ENCODE measurements at places on chromosomes 1 and 21. TPM values are rescaled to one million over a fixed set of nuclear protein-coding genes. Genes with fewer than 3 reads are reported as not detected.

Gene VAV3
- 3.2 TPM for total RNA-seq

Gene RAP1GAP
- total RNA-seq = 8.0 TPM

Gene FNDC10
- total RNA-seq = 6.2 TPM

Gene ITGB2
- total RNA-seq = 0.74 TPM

Gene GSTM4
- total RNA-seq = 23.7 TPM

Gene CLDN17
- not detected for total RNA-seq

GRCh38 chr1:184114818-184115398 lies 63.4 kb downstream of the TSEN15 start:
- DNase-seq = no peak

GRCh38 chr1:70790232-70790923 lies 257.2 kb downstream of the PTGER3 start:
- no peak for DNase-seq

DNA sequence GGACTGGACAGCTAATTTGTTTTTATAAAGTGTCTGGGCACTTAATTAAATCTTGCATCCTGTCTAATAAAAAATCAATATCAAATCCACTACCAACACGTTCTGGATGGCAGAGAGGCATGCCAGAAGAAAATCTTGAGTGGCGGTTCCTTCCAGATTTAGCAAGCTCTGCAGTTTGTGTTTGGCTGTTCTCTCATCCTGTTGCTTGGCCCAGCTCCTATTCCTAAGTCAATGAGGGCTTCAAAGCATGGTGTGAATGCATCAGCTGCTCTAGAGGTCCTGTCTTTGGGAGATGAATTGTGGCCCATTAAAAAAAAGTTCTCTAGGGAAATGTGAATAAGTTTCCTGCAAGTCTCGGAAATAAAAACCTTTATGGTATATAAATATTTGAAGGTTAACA lies 90.3 kb downstream of the DISC1 start:
- no peak for DNase-seq

GRCh38 chr21:33023574-33024200 lies 2.0 kb upstream of the OLIG2 start:
- DNase-seq = no peak

DNA sequence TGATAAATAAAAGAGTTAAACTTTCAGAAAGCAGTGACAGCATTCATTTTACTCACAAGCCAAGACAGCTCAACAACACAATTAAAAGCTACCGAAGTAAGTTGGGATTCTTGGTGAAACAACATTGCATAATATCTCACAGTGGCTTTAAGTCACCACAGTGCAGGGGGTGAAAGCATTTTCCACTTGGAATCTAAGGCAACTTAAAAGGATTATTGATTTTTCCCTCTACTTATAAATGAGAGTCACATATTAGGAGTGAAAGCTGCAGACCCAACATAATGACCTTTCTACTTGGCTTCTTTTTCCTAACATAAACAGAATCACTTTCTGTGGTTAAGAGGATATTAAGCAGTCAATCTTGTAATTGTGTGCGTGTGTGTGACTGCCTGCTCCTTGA lies 536.6 kb upstream of the CXADR start:
- DNase-seq = no peak

- no peak for DNase-seq
These were observed 365.4 kb downstream of the LTN1 start for GRCh38 chr21:28627261-28627660.

GRCh38 chr1:50620680-50621329 lies 197.6 kb upstream of the DMRTA2 start:
- DNase-seq = no peak

GRCh38 chr1:81020506-81020905 lies 780.2 kb upstream of the ADGRL2 start:
- no peak for DNase-seq

DNA sequence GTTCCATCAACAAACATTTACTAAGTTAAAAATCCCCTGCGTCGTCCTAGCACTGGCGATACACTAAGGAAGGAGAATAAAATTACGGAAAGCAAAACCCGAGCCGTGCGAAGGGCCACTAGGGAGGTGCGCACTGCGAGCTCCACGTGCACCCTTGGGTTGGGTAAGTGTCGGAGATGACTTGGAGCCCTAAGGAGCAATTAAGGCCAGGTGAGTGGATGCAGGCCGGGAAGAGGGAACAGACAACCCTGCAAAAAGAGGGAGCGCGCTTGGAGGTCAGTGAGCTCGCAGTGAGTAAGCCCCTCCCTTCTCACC lies 704 bp downstream of the WDR4 start:
- no peak for DNase-seq

DNA sequence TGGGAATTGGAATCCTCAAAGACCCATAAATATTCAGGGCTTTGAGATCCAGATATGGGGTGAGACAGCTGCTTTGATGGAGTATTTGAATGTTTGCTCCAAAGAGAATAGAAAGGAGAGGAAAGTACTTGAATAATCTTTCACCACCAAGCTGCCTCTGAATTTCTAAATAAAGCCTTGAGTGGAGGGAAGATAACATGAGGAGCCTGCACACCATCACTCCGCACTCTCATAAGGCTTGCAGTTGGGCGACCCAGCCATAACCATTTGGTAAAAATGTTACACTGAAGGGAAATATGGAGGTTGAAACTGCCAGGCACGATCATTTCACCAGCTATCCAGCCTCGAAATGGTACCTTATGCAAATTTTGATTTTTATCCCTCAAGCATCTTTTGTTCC lies 38.4 kb downstream of the VCAM1 start:
- no peak for DNase-seq

DNA sequence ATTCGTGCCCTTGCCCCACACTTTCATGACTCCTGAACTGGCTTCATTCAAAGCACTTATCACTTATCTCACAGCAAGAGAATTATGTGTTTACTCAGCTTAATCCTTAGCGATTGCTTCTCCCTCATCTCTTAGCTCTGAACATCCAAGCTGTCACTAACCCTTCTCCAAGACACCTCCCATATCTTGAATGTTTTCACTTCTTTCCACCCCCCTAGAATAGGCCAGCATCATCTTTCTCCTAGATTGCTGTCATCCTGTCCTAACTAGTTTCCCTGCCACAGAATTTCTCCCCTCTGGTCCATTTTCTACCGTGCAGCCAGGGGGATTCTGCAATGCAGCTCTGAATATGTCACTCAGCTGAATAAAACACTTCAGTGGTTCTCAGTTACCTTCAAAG lies 68.6 kb upstream of the SPATA6 start:
- no peak for DNase-seq

DNA sequence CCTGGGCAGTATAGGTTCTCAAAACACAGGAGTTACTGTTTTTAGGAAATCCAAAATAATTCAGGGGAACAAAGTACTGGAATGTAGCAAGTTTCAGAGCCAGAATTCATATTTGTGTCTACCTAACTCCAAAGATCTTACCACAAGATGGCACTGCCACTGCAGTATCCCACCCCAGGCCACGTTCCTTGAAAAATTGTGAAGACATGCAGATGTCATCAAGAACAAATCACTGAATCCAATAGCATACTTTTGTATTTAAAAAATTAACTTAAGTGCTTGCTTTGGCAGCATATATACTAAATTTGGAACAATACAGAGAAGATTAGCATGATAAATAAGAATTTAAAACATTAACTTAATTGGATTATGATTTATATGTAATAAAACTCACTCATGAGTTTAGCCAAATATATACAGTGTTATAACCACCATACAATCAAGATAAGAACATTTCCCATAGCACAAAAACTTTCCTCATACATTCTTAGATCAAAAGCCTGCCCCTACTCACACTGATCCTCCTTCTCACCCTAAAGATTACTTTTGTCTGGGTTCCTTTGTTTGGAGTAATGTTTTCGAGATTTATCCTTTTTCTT lies 209.9 kb downstream of the FAF1 start:
- no peak for DNase-seq

GRCh38 chr1:209349363-209350308 lies 233.9 kb upstream of the CAMK1G start:
- peak; percentile 50 for DNase-seq

- no peak for DNase-seq
These were observed 183.0 kb downstream of the HIVEP3 start for GRCh38 chr1:41735631-41736260.
